ENCODE measurements at places on chromosomes 6 and 20. TPM values are rescaled to one million over a fixed set of nuclear protein-coding genes. Genes with fewer than 3 reads are reported as not detected.

TRIM31 gene
- not detected for total RNA-seq

C6orf163 gene
- total RNA-seq: 0.32 TPM

SLC52A3 gene
- not detected for total RNA-seq

RNF8 gene
- 35.7 TPM for total RNA-seq

MTO1 gene
- total RNA-seq: 26.9 TPM

RNF39 gene
- total RNA-seq: not detected

KIF25 gene
- not detected for total RNA-seq

WFDC10B gene
- total RNA-seq: not detected

COL9A3 gene
- 0.97 TPM for total RNA-seq

XKR7 gene
- total RNA-seq: not detected

HSP90AB1 gene
- 963 TPM for total RNA-seq

NRSN1 gene
- not detected for total RNA-seq

CD93 gene
- 533 TPM for total RNA-seq

BACH2 gene
- 0.30 TPM for total RNA-seq

FOXF2 gene
- total RNA-seq: not detected

OR11A1 gene
- not detected for total RNA-seq

CCN5 gene
- total RNA-seq: not detected

VIP gene
- 0.91 TPM for total RNA-seq

TNFRSF21 gene
- 16.0 TPM for total RNA-seq

PPARD gene
- 3.3 TPM for total RNA-seq

LGSN gene
- total RNA-seq: not detected

ABT1 gene
- total RNA-seq: 24.7 TPM

GPX5 gene
- total RNA-seq: not detected

SH3BGRL2 gene
- total RNA-seq: 24.4 TPM

SYCP2 gene
- 0.30 TPM for total RNA-seq

PACRG gene
- not detected for total RNA-seq
